ENCODE measurements at places on chromosomes 1 and 21.

DNA sequence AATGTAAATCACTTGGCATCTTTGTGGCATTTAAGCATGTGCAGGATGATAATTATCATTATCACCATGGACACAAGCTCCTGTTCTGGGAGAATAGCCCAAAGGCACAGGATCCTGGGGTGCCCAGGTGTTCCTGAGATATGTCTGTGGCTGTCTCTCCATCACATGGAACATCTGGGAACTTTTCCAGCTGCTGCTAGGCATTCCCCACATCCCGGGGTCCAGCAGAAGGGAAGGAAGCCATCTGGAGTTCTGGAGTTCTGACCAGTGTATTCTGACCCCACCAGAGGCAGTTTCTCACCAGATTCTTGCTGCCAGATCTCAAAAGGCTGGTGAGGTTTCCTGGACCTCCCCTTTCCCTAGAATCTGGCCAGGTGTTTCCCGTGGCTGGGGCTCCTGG, 259.7 kb upstream of the VAMP3 start:
- no peak for DNase-seq

DNA sequence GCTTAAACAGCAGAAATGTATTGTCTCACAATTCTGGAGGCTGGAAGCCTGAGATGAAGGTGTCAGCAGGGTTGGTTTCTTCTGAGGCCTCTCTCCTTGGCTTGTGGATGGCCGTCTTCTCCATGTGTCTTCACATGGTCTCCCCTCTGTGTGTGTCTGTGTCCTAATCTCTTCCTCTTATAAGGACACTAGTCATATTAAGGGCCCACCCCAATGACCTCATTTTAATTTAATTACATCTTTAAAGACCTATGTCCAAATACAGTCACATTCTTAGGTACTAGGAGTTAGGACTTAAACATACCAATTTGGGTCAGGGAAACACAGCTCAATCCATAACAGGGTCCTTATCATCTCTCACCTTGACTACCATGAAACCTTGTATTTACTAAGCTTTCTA, 14.8 kb upstream of the OLIG2 start:
- no peak for DNase-seq

GRCh38 chr1:153535242-153536011, at the start of gene S100A6:
Gene S100A6 (minus strand): TSS chr1:153535991. CDS start chr1:153535339, 652 bp downstream.
- DNase-seq = no peak

DNA sequence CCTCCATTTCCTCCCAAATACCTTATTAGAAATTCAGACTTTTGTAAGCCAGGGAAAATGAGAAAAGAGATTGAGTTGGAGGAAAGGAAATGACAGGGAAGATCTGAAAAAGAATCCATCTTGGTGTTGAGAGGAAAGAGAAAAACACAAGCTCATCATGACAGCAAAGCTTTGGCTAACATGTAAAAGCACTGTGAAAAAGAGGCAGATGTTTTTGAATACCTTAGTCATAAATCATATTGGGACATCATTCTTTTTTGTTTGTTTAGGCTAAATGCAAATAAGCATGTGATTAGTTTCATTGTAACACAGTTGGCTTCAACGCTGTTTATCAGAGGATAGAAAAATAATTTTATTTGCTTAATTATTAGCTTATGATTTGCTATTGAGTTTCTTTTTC, 64.6 kb downstream of the LHX8 start:
- no peak for DNase-seq
